ENCODE measurements at places on chromosomes 4 and X. TPM values are rescaled to one million over a fixed set of nuclear protein-coding genes. Genes with fewer than 3 reads are reported as not detected.

DNA sequence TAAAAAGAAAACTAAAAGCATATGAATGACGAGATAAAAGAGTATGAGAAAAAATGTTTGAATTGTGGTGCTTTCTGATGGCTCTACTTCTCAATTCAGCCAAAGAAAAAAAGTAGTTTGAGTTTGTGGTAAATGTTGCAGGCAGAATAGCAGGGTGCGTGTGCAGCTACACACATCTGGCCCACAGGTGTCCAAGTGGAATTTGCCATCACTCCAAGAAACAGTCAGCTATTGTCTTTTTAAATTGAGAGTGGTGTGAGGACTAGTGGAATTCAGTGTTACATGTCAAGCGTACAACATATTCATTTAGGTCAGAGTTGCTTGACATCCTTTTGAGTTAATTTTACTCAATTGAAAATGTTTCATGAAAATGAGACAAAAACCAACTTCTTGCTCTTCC lies 424.8 kb upstream of the MAD2L1 start:
- DNase-seq = no peak

- DNase-seq = no peak
These were observed 887 bp upstream of the IL1RAPL2 start for GRCh38 chrX:104564921-104565703.

DNA sequence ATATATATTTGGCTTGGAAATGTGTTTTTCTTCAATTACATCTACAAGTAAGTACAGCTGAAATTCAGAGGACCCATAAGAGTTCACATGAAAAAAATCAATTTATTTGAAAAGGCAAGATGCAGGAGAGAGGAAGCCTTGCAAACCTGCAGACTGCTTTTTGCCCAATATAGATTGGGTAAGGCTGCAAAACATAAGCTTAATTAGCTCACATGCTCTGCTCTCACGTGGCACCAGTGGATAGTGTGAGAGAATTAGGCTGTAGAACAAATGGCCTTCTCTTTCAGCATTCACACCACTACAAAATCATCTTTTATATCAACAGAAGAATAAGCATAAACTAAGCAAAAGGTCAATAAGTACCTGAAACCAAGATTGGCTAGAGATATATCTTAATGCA lies 26.1 kb downstream of the NUDT6 start:
- DNase-seq = no peak

- DNase-seq = no peak
These were observed 25.7 kb upstream of the MND1 start for GRCh38 chr4:153318696-153319320.

DNA sequence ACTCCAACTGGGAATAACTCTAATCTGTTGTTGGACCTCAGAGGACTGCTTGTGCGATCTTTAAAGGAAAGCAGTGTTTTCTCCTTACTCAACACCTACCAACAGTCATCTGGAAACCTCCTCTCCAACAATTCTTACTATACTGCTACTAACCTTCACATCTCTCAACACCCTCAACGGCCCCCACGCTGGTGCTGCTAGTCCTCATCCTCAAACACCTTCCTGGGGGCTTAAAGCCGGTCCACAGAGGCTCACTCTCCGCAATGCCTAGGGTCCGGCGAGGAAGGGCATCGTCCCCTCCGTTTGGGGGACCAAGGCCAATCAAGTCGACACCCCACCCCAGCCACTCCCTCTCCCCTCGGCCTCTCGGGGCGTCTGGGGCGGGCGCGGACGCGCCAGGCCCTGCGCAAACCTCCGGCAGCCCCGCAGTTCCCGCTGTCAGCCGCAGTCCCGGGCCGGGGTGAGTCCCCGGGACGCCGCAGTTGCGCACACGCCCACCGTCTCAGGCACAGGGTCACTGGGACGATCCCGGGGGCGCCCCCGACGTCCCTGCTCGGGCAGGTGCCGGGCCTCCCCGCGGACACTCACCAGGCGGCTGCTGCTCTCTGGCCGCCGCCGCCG lies 418 bp downstream of the TAB3 start:
- DNase-seq = no peak

- DNase-seq = no peak
These were observed 405 bp upstream of the ZAR1 start for GRCh38 chr4:48489683-48490011.

DNA sequence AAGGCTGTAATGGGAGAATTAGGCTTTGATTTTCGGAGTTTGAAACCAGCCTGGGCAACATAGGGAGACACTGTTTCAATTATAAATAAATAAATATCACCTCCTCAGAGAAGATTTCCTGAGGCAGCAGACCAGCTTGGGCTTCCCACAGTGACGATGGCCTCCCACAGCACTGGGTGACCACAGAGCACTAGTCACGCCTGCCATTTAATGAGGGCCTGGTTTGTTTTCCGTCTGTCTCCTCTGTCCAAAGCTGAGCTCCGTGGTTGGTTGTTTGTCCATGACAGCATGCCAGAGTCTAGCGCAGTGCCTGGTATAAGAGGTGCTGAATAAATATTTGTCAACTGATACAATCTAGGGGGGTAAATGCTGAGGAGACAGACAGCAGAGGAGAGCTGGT lies 10.4 kb upstream of the PDGFRA start:
- DNase-seq = no peak

GRCh38 chrX:129540068-129540653 lies at the start of gene OCRL:
Gene OCRL, plus strand, starts transcription at chrX:129540259. Its CDS starts 181 bp downstream, at chrX:129540440.
- peak; percentile 81 for DNase-seq

GRCh38 chr4:86594559-86595425 lies 677 bp downstream of the PTPN13 start:
- DNase-seq = peak; percentile 11

DNA sequence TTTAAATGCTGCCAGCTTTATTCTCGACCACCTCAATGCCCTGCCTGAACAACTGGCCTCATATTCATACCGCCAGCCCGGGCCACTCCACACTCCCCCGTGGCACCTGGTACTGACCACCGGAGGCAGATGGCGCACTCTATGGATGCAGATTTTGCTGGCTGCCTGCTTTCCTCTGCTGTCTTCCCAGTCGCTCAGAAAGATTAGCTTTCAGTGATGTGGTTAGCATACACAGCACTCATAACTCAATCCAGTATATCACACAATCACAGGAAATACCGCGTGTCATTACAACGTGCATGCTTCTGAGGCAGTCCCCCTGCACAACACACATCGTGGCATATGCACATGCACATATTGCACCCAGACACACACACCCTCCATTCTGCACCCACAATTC lies 147.2 kb upstream of the BCOR start:
- DNase-seq = no peak

- DNase-seq = no peak
These were observed 629.1 kb upstream of the ATOH1 start for GRCh38 chr4:93199492-93199891.

- no peak for DNase-seq
These were observed 77.2 kb downstream of the ANKRD50 start for GRCh38 chr4:124635331-124635730.

- no peak for DNase-seq
These were observed 3.5 kb downstream of the CASK start for GRCh38 chrX:41919870-41920269.

DNA sequence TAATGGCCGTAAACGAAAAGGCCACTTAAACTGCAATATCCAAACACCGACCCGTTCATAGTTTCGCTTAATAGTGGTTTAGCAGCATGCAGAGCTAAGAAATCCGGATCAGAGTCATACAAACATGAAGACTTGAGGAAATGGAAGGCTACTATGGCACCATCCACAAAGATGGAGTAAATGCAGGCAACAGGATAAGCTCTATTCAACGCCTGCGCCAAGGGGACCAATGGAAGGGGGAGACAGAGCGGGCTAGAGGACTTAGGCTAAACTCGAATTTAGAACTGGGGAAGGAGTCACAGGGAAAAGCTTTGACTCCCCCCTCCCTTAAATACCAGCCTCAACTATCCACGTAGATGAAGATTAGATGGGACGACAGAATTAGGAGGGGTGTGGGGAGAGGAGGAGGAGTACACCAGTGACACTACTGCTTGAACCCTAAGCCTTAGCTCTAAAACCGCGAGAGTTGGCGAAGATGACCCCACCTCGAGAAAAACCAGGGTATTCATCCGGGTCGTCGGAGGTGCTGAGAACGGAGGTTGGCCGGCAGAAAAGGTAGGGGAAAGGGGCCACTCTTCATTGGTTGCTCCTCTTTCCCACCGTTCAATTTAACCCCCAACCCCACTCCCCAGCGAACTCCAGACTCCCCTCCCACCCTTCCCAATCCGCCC lies 3.5 kb downstream of the HUWE1 start:
- DNase-seq = no peak

GRCh38 chr4:112069110-112069509 lies 76.1 kb upstream of the FAM241A start:
- DNase-seq = no peak

DNA sequence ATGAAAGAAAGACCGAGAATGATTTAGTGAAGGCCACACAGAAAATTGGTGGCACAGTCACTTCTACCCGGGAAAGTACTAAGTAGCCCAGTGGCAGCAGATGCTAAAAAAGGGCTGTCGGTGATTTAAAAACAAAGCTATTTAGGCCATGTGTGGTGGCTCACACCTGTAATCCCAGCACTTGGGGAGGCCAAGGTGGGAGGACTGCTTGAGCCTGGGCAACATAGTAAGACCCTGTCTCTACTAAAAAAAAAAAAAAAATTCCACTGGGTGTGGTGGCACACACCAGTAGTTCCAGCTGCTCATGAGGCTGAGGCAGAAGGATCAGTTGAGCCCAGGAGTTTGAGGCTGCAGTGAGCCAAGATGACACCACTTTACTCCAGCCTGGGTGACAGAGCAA lies 144.2 kb downstream of the CBR4 start:
- no peak for DNase-seq

GRCh38 chr4:18234108-18234507 lies 212.6 kb upstream of the LCORL start:
- no peak for DNase-seq

- no peak for DNase-seq
These were observed 17.7 kb downstream of the APELA start for GRCh38 chr4:164894702-164895101.

GRCh38 chrX:133415276-133416105 lies at the start of gene GPC4:
Gene GPC4, minus strand, starts transcription at chrX:133415489. Its CDS starts 524 bp downstream, at chrX:133414965.
- peak; percentile 59 for DNase-seq

DNA sequence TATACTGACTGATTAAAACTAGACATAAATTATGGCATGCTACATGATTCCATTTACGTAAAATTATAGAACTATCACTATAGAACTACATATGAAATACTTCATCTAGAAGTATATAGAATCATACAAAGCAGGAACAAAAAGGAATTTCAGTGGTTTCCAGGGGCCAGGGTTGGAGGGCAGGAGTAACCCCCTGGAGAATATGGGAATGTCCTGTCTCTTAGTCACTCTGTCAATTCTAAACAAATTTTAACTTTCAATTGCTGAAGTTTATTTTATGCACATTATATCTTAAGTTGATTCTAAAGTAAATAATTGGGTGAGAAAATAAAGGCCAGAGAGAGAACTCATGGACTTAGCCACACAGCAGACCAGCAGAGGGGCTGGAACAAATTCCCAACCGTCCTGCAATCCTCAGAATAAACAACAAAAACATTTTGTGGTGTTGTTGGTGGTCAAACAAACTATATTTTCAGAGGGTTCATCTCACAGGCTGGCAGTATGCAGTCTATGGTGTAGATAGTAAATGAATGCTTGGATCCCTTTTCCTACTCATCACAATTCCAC lies 476.9 kb upstream of the SLIT2 start:
- DNase-seq = no peak

DNA sequence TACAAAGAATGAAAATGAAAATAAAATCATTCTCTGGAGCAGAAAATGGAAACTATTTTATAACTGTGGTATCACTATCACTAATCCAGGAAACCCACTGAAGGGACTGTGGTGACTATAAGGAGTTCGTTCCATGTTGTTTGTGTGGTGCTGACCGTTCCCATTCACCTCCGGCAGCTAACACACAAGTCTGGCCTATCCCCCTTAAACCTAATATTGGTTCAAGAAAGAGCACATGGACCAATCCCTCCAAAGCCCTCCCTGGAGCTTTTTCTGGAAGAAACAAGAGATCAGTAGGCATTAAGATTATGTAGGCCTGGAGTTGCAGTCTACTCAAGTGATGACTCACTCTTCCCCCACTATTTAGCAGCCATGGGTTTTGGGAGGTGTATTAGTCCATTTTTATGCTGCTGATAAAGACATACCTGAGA lies 25.9 kb upstream of the FAM241A start:
- DNase-seq = no peak

GRCh38 chr4:53659112-53659511 lies 67.8 kb upstream of the LNX1 start:
- DNase-seq = no peak

DNA sequence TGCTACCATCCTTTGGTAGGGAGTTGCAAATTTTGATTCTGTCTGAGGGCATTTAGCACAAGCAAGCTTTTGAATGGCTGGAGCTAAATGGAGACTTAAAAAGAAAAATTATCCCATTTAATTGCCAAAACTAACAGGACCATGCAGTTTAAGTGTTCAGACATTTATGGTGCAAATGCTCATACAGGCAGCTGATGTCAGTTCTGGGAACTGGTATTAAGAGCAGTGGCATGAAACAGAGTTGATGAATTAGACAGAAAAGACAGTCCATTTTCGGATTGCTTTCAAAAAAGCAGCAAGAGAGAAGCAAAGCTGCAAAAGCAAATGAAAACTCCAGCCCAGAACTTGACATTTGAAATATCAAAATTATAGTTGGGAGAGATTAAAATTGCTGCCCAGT lies 1.3 kb downstream of the SCRG1 start:
- no peak for DNase-seq

GRCh38 chrX:39854772-39855747 lies 242.7 kb downstream of the BCOR start:
- DNase-seq = no peak

DNA sequence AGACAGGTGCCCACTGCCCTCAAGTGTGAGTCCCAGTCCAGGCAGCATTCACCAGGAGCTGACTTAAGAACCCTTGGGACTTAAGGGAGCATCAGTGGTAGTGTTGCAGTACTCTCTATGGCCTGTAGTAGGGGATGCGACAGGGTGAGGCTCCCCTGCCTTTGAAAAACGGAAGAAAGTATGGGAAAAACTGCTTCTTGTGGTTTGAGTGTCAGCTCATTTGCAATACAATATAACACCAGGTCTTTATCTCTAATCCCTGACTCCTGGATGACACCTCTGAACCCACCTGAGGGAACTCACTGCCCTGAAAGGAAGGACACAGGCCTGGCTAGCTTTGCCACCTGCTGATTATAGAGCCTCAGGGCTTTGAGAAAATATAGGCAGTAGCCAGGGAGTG lies 176.0 kb downstream of the SMARCA1 start:
- DNase-seq = no peak

- DNase-seq = no peak
These were observed 16.9 kb upstream of the TMEM165 start for GRCh38 chr4:55378617-55379467.

GRCh38 chr4:73734530-73735001 lies 5.8 kb upstream of the CXCL8 start:
- no peak for DNase-seq

- DNase-seq = no peak
These were observed 179.8 kb downstream of the KLHL4 start for GRCh38 chrX:87697409-87697808.

CTSO gene
- 3.7 TPM for total RNA-seq

TRIM75 gene
- not detected for total RNA-seq

KLHL13 gene
- 6.3 TPM for total RNA-seq

FHL1 gene
- 3.0 TPM for total RNA-seq

GNL3L gene
- 42.1 TPM for total RNA-seq

C4orf50 gene
- total RNA-seq = 0.19 TPM

SORBS2 gene
- 92.6 TPM for total RNA-seq

BMPR1B gene
- 21.1 TPM for total RNA-seq

CFAP99 gene
- total RNA-seq = not detected
